Thyroid gland (tissue), 4 donors: ENCODE measurements at places on chromosomes 4 and X. TPM values are rescaled to one million over a fixed set of nuclear protein-coding genes. Genes with fewer than 3 reads are reported as not detected.

DNA sequence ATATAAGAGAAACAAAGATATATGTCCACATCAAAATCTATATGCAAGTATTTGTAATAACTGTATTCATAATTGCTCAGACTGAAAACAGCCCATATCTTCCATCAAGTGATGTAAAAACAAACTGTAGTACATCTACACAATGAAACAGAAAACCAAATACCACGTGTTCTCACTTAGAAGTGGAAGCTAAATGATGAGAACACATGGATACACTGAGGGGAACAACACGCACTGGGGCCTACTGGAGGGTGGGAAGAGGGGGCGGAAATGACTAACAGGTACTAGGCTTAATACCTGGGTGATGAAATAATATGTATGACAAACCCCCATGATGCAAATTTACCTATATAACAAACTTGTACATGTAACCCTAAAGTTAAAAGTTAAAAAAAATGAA is 42.7 kb downstream of the UBA6 start:
- H3K36me3 ChIP-seq = peaks cover 21% of the 10 kb centered on the region
- H3K4me1 ChIP-seq = no peaks in the 10 kb centered on the region
- no peak overlapping the region for H3K4me3 ChIP-seq
- H3K27me3 ChIP-seq = no peaks in the 10 kb centered on the region

C4orf51 gene
- not detected for total RNA-seq

NAAA gene
- 80.3 TPM for total RNA-seq

DNA sequence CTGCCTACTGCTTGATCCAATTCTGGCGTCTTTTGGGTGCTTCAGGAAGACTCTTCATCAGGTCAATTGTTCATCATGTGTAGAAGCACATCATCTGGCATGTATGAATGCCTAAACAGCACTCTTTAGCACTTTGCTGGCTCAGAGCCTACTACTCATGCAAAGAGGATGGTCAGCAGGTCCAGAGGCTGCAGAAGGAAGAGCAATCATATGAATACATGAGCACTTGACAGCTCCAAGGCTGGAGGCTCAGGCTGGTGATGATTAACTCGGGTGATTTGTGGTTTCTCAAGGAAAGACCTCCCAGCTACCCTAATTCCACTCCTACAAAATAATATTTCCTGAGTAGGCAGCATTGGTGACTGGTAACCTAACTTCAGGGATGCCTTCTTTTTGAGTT is 103.8 kb upstream of the CXCL13 start:
- DNase-seq = no peak
- H3K27me3 ChIP-seq = no peaks in the 10 kb centered on the region
- H3K4me3 ChIP-seq = no peak overlapping the region
- H3K27ac ChIP-seq = no peak overlapping the region
- no peaks in the 10 kb centered on the region for H3K4me1 ChIP-seq

- no peak overlapping the region for H3K27ac ChIP-seq
- no peaks in the 10 kb centered on the region for H3K36me3 ChIP-seq
- peak; percentile 64 for DNase-seq
These were observed 1.4 kb downstream of the THOC2 start for GRCh38 chrX:123731258-123731986.

- DNase-seq = no peak
- no peak overlapping the region for H3K4me3 ChIP-seq
- H3K36me3 ChIP-seq = no peaks in the 10 kb centered on the region
These were observed 39.2 kb downstream of the FMR1NB start for GRCh38 chrX:148020329-148020728.

GRCh38 chr4:62324215-62324614 is 1124.1 kb downstream of the ADGRL3 start:
- DNase-seq = no peak
- no peak overlapping the region for H3K27ac ChIP-seq
- H3K36me3 ChIP-seq = no peaks in the 10 kb centered on the region

DNA sequence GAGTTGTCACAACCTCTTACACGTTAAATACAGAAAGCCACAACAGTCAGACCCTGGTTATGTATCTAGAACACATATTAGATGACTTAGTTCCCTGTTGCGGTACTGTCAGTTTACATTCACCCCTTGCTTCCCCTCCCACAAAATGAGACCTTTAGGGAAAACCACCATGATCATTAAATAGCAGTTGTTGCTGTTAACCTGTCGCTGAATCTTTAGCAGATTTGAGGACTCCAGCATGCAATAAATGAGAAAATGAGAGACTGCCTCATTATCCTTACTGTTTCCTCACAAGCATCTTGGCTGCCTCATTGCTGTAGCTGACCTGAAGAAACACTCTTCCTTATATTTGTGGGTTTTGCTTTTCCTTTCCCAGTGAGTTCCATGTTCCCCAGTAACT is 77.8 kb downstream of the HOPX start:
- no peaks in the 10 kb centered on the region for H3K27me3 ChIP-seq
- no peaks in the 10 kb centered on the region for H3K4me1 ChIP-seq
- H3K4me3 ChIP-seq = no peak overlapping the region
- no peak for DNase-seq

STPG2 gene
- total RNA-seq = 1.9 TPM

SMIM31 gene
- total RNA-seq = not detected

DNA sequence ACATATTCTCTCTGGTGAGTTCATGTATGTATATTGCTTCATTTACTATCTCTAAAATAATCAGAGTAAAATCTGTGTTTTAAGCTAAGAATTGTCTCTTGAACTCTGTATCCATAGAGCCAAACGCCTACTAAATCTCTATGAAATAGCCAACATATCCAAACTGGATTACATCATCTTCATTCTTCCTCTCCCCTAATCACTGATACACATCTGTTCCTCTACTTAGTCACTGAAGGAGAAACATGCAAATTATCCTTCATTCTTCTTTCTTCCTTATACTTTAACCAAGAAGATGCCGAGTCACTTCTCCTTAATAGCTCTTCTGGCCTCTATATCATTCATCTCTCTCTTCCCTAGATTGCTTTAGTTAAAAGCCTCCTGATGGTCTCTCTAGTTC is 630.4 kb upstream of the FTHL17 start:
- H3K27ac ChIP-seq = no peak overlapping the region
- H3K36me3 ChIP-seq = no peaks in the 10 kb centered on the region
- DNase-seq = no peak
- H3K4me3 ChIP-seq = no peak overlapping the region
- peaks cover 4% of the 10 kb centered on the region for H3K27me3 ChIP-seq
- no peaks in the 10 kb centered on the region for H3K4me1 ChIP-seq

DNA sequence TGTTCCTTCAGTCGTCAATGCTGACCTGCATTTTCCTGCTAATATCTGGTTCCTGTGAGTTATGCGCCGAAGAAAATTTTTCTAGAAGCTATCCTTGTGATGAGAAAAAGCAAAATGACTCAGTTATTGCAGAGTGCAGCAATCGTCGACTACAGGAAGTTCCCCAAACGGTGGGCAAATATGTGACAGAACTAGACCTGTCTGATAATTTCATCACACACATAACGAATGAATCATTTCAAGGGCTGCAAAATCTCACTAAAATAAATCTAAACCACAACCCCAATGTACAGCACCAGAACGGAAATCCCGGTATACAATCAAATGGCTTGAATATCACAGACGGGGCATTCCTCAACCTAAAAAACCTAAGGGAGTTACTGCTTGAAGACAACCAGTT is 12.6 kb downstream of the TLR8 start:
- no peaks in the 10 kb centered on the region for H3K27me3 ChIP-seq
- no peaks in the 10 kb centered on the region for H3K36me3 ChIP-seq
- DNase-seq = no peak
- no peaks in the 10 kb centered on the region for H3K4me1 ChIP-seq
- no peak overlapping the region for H3K4me3 ChIP-seq

GRCh38 chr4:19823781-19824180 is 427.9 kb upstream of the SLIT2 start:
- no peaks in the 10 kb centered on the region for H3K27me3 ChIP-seq
- no peaks in the 10 kb centered on the region for H3K36me3 ChIP-seq
- H3K27ac ChIP-seq = no peak overlapping the region
- no peaks in the 10 kb centered on the region for H3K4me1 ChIP-seq
- DNase-seq = no peak
- H3K4me3 ChIP-seq = no peak overlapping the region

- peak overlapping the region; percentile 12 for H3K4me3 ChIP-seq
- peaks cover 3% of the 10 kb centered on the region for H3K27me3 ChIP-seq
- DNase-seq = no peak
- no peak overlapping the region for H3K27ac ChIP-seq
These were observed 352 bp upstream of the MAP3K15 start for GRCh38 chrX:19515615-19516105.

UBE2A gene
- total RNA-seq = 39.9 TPM

GRCh38 chr4:104677116-104677515 is 182.4 kb upstream of the CXXC4 start:
- no peak overlapping the region for H3K4me3 ChIP-seq
- H3K27ac ChIP-seq = no peak overlapping the region
- no peaks in the 10 kb centered on the region for H3K4me1 ChIP-seq
- peak; percentile 3 for DNase-seq

CT47B1 gene
- not detected for total RNA-seq

DNA sequence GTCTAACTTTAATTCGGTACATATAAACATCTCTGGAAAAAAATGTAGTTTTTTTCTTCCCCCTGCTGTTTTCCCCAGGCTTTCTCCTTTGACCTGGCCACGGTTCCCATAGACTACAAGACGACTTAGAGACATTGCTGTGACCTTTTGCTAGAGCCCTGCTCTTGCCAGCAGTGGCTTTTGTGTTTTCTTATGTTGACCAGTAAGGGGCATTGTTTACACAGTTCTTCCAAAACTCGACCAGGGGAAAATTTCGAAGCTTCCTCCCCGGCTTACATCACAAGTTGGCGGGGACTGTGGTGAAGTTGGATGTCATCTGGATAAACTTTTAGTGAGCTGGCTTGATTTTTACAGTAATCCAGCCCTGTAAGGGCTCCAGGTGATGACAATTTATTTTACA is 9.3 kb downstream of the CCDC160 start:
- no peak overlapping the region for H3K4me3 ChIP-seq
- H3K4me1 ChIP-seq = no peaks in the 10 kb centered on the region
- no peaks in the 10 kb centered on the region for H3K27me3 ChIP-seq
- no peak for DNase-seq
- H3K27ac ChIP-seq = no peak overlapping the region

DNA sequence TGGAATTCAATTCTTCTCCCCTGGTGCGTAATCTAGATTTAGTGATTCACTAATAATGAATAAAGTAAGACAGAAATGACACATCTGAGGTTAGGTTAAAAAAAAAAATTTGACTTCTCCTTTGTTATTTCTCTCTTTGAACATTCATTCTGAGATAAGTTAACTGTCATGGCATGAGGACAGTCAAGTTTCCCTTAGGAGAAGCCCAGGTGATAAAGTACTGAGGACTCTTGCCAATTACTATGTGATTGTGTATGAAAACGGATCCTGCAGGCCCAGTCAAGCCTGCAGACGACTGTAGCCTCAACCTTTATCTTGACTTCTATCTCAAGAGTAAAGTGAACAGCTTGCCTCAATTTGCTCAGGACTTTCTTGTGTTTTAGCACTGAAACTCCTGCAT is 293.2 kb downstream of the PRR32 start:
- no peak for DNase-seq
- no peaks in the 10 kb centered on the region for H3K4me1 ChIP-seq
- no peaks in the 10 kb centered on the region for H3K36me3 ChIP-seq
- H3K27me3 ChIP-seq = no peaks in the 10 kb centered on the region
- H3K27ac ChIP-seq = no peak overlapping the region
- H3K4me3 ChIP-seq = no peak overlapping the region

- no peak for DNase-seq
- H3K4me1 ChIP-seq = peaks cover 23% of the 10 kb centered on the region
- no peak overlapping the region for H3K27ac ChIP-seq
- H3K4me3 ChIP-seq = no peak overlapping the region
These were observed 33.8 kb downstream of the DCTD start for GRCh38 chr4:182883351-182883750.

ARX gene
- total RNA-seq = 1.9 TPM

GRCh38 chrX:1521459-1521956 is 15.5 kb downstream of the P2RY8 start:
- H3K4me3 ChIP-seq = no peak overlapping the region
- H3K27me3 ChIP-seq = no peaks in the 10 kb centered on the region
- no peaks in the 10 kb centered on the region for H3K36me3 ChIP-seq
- H3K27ac ChIP-seq = no peak overlapping the region

MAGED4 gene
- 29.3 TPM for total RNA-seq

RTL9 gene
- total RNA-seq = 1.1 TPM

FAM149A gene
- 8.1 TPM for total RNA-seq

GRCh38 chr4:44421330-44422065 is 27.1 kb downstream of the KCTD8 start:
- no peak overlapping the region for H3K4me3 ChIP-seq
- H3K36me3 ChIP-seq = no peaks in the 10 kb centered on the region
- H3K27me3 ChIP-seq = no peaks in the 10 kb centered on the region
- H3K27ac ChIP-seq = no peak overlapping the region
- DNase-seq = no peak

- no peaks in the 10 kb centered on the region for H3K36me3 ChIP-seq
- no peak for DNase-seq
- H3K27ac ChIP-seq = no peak overlapping the region
- H3K4me1 ChIP-seq = no peaks in the 10 kb centered on the region
- no peak overlapping the region for H3K4me3 ChIP-seq
These were observed 183.8 kb upstream of the INTU start for GRCh38 chr4:127448986-127449385.

DNA sequence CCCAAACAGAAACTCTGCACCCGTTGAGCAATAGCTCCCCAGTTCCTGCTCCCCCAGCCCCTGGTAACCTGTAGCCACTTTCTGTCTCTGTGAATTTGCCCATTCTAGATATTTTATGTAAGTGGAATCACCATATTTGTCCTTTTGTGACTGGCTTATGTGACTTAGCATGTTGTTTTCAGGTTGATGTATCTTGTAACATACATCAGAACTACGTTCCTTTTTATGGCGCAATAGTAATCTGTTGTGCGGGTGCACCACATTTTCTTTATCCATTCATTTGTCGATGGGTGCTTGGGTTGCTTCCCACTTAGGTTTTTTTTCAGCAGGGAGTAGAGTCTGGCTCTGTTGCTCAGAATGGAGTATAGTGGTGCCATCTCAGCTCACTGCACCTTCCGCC is 6.6 kb upstream of the PDZD4 start:
- H3K36me3 ChIP-seq = no peaks in the 10 kb centered on the region
- H3K27ac ChIP-seq = no peak overlapping the region
- H3K4me3 ChIP-seq = no peak overlapping the region
- no peaks in the 10 kb centered on the region for H3K27me3 ChIP-seq
- H3K4me1 ChIP-seq = no peaks in the 10 kb centered on the region
- DNase-seq = no peak

PPP2R2C gene
- total RNA-seq = 0.33 TPM

DNA sequence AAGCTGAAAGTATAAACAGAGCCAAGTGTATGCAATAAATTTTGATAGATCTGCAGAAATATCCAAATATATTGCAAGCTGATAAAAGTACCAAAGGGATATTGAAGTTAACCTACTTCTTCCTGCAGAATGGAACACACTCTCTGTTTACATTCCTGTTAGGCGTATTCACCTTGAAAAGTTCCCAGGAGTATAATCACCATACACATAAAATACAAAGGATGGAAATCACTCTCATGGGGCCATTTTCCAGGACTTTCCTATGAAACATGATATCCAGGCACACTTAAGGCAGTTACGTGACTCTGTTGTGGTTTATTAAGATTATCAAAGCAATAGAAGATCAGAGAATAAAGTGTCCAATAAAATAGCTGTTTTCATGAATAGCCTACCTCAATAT is 1142.3 kb downstream of the NLGN4X start:
- no peaks in the 10 kb centered on the region for H3K4me1 ChIP-seq
- H3K27me3 ChIP-seq = no peaks in the 10 kb centered on the region
- H3K4me3 ChIP-seq = no peak overlapping the region
- no peak for DNase-seq

GRCh38 chrX:19602866-19603622 is 87.7 kb upstream of the MAP3K15 start:
- peak; percentile 78 for DNase-seq
- H3K27me3 ChIP-seq = no peaks in the 10 kb centered on the region
- H3K4me3 ChIP-seq = no peak overlapping the region
- no peaks in the 10 kb centered on the region for H3K4me1 ChIP-seq

SOD3 gene
- 162 TPM for total RNA-seq

TLR2 gene
- total RNA-seq = 9.9 TPM
